SJCRH30 (cell line): ENCODE measurements at places on chromosomes 4 and X.

DNA sequence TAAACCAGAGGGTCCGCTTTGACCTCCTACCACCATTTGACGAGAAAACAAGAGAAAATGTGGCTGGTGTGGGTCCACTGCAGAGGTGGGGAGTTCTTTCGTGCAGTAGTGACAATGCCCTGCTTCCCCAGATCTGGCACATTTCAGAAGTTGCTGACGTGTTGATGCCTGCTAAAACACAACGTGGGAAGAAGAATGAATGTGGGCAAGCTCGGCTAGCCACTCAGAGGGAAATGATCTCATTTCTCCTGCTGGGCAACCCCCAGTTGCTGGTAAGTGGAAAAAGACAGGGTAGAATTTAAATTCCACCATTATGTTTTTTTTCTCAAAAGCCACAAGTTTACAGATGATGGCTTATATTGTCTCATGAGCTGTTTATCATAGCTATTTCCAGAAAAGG is 77.9 kb downstream of the LUZP4 start:
- no peak for DNase-seq

DNA sequence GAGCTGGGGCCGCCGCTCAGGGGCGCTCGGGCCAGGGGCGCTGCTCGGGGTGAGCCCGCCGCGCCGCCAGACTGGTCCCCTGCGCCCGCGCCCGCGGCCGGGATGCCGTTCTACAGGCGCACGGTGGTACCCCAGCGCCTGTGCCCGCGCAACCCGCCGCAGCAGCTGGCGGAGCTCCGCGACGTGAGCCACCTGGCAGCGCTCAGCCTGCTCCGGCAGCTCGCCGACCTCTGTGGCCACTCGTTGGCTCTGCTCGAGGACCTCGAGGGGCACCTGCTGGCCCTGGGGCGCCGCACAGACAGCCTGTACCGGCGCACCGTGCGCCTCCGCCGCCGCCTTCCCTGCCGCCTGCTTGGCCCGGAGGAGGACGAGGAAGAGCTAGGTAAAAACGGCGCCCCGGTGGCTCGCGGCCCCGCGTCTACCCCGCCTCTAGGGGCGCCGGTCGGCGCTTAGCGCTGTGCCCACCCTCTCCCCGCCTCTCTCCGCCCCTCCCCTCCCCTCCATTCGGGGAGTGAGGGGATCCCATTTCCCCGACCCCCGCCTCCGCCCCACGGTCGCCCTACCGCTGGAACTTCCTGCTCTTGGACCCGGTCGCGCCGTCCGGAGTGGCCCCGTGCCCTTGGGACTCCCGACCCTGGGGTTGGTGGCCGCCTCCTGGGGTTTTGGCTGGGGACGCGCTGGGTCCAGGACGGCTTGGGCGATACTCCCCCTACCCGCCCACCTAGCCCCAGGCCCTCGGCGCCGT is 513 bp downstream of the NHSL2 start:
- no peak for DNase-seq

DNA sequence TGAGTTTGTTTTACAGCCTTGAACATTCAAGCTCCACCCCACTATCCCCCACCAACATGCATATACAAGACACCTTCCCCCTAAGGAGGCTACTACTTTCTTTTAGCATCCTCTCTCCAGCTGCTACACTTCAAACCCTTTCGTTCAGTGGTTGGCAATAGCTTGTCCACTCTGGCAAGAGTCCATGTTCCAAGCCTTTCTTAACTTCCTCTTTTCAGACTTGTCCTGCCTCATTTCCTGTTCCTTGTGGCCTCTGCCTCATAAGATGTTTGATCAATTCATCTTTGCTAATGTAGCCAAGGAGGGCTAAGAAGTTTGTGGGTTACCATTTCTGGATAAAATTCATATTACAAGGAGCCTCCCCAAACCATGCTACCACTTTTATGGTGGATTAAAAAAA is 20.8 kb upstream of the ZCCHC12 start:
- DNase-seq = no peak

- DNase-seq = peak; percentile 62
Observed at GRCh38 chr4:16264798-16265197, 38.5 kb upstream of the TAPT1 start.

DNA sequence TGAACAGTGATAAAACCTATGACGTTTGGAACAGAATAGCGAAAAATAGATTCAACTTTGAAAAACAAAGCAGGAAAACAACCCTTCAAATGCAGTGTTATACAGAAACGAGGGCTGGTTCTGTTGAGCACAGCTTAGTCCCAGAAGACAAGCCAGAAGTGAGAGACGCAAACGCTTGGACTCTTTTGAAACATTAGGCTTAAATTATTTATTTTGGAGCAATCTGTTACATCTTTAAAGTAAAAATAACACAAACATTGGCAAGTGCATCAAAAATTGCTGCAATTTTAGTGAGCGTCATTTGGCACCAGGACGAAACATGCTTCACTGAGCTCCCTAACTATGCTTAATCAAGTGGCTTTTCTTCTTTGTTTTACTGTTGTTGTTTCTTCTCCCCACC is 63.5 kb downstream of the ENPP6 start:
- no peak for DNase-seq

DNA sequence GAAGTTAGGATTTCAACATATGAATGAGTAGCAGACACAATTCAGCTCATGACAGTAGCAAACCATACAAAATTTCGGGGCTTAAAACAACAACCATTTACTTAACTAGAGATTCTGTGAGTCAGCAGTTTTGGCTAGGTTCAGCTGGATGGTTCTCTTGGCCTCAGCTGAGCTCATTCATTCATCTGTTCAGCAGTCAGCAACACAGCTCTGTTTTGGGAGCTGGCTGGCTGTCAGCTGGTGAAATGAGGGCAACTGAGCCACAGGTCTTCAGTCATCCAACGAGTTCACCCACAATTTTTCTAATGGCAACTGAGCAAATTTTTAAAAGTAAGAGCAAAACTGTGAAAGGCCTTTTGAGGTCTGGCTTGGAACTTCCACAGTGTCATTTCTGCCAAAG is 2005.1 kb upstream of the AGA start:
- no peak for DNase-seq

- DNase-seq = peak; percentile 32
Observed at GRCh38 chr4:2141762-2142451, 82.8 kb downstream of the NAT8L start.

- DNase-seq = no peak
Observed at GRCh38 chr4:48467891-48468290, 15.3 kb upstream of the SLC10A4 start.

GRCh38 chr4:26279446-26279845 is 41.4 kb upstream of the RBPJ start:
- DNase-seq = no peak

DNA sequence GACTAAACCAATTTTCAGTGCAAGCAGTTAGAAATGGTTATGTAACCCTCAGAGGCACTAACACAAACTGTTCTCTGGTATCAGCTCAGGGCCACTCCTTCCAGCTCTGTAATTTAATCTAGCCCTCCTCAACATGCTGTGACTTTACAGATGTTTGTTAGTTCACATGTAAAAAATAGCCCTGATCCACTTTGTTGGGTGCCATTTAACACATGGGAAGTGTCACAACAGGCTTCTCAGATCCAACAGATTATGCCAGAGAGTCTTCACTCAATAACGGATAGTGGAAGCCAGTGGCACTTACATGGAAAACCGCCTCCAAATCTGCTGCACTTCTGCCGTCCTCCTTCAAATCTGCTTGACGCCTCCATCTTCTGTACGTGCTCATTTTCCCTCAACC is 51.6 kb downstream of the ATP8A1 start:
- no peak for DNase-seq

DNA sequence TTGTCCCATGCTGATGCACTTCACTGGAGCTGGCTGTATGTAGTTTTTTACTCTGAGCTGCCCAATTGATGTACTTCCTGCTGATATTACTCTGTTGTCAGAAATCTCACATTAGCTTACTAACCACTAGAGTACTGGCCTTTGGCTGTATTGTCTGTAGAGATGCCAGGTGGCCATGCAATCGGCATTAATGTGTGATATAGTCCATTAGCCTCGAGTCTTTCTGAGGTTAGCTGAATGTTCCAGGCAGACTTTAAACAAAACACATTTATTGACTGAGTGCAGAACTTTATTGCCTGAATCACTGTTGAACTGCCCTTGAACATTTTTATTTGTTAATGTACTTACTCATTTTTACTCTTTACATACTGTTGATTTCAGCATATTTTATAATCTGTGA is 335.2 kb downstream of the PCDH10 start:
- no peak for DNase-seq

DNA sequence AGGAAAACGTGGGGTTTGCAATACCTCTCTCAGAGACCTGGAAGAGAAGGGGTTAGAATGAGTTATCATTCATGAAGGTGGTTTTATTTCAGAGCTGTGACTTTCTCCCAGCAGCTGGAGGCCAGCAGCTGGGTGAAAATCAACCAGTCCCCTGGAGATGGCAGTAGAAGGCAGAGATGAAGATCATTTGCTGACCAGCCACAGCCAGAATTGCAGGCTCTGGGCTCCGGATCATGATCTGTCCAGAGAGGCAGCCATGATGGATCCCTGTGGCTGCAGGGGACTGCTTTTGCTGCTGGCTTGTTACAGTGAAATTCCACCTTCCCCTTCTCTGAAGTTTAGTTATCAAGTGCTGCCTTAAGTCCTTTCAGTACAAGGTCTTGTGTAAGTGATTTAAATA is 46.9 kb upstream of the TAB3 start:
- DNase-seq = peak; percentile 59

- DNase-seq = no peak
Observed at GRCh38 chr4:153638999-153639398, 45.1 kb upstream of the TLR2 start.

DNA sequence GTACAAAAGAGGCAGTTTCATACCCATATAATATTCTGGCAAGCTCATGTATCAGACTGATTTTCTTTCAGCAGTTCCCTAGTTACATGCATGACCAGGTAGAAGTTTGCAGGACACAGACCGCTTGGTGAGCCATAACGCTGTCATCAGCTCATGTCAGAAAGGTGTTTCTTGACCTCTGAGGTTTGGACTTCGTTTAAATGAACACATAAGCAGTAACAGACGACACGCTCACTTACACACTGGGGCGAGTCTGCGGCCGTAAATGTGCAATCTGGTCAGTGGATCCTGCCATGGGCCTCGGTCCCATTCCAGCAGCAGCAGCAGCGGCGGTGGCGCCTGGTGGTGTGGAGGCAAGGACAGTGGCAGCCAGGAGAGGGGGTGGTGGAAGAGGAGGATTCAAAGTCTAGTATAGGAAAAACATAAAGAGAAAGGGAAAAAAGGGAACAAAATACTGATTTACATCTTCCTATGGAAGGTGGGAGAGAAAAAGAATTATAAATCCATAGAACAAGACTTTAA is 111.9 kb upstream of the CBR4 start:
- no peak for DNase-seq
